ENCODE measurements at places on chromosomes 3 and 15.
A peak's percentile ranks its signal among the peaks of the same experiment; 100 is the strongest.

GRCh38 chr3:2156244-2156847 is 57.7 kb downstream of the CNTN4 start:
- DNase-seq, result no peak

- no peak for DNase-seq
Observed at GRCh38 chr15:88113613-88114308, 142.8 kb downstream of the NTRK3 start.

DNA sequence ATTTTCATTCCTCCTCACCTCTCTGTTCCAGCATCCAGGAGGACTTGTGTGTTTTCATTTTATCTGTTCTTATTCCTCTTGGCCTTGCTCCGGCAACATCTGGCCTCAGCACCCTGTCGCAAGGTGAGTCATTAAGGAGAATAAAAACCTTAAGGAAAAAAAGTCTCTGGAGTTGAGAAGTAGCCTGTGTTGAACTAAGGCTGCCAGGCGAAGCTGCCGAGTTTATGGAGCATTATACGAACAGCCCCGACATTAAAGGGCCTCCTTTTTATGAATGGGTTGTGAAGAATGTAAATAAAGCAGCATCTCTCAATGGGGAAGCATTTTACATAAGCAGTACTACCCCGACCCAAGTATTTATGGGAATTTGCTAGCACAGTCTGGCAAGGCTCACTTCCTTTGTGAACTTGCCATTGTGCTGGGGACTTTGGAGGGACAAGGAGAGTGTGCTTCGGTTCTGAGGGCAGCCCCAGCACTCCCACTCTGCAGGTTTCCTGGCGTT is 4.7 kb downstream of the BAHD1 start:
- peak; percentile 53 for DNase-seq

GRCh38 chr3:39960515-39961191 is 151.2 kb downstream of the MYRIP start:
- no peak for DNase-seq

- peak; percentile 38 for DNase-seq
Observed at GRCh38 chr3:17302774-17303173, 418.0 kb downstream of the PLCL2 start.

- DNase-seq, result peak; percentile 84
Observed at GRCh38 chr15:98981851-98982722, 25.5 kb downstream of the PGPEP1L start.

DNA sequence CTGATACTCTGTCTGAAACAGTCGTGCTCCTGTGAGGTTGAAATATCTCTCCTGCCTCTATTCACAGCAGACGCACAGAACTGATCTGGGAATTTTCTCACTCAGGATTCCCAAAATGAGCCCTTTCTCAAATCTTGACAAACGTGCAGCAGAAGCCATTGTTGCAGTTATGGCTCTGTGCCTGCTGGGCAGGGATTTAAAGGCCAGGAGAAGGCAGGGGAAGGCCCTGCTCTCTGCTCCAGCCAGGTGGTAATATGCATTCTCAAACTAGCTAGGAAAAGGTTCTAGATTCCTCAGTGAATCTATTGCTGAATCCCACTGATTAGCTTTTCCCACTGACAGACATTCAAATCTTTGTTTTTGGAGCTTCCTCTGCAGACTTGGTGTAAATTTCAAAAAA is 2.2 kb downstream of the MINAR1 start:
- no peak for DNase-seq

DNA sequence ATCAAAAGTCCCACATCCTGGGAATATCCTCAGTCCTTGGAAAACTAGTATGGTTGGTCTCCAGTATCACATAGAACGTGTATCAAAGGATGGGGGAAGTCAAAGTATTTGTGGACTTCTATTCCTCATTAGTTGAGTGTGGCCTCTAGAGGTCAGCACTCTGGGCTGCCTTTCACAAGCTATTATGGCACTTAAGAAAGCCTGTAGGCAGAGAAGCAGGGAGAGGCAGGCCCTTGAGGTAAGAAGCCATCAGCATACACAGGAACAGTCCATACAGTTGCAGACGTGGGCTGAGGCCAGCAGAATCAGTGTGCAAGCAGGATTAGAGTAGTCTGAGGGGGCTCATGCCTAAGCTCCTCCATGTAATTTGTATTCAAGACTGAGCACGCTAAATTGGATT is 341.7 kb downstream of the CLSTN2 start:
- peak; percentile 17 for DNase-seq

GRCh38 chr3:13546667-13547171 is 2.2 kb upstream of the FBLN2 start:
- peak; percentile 61 for DNase-seq

DNA sequence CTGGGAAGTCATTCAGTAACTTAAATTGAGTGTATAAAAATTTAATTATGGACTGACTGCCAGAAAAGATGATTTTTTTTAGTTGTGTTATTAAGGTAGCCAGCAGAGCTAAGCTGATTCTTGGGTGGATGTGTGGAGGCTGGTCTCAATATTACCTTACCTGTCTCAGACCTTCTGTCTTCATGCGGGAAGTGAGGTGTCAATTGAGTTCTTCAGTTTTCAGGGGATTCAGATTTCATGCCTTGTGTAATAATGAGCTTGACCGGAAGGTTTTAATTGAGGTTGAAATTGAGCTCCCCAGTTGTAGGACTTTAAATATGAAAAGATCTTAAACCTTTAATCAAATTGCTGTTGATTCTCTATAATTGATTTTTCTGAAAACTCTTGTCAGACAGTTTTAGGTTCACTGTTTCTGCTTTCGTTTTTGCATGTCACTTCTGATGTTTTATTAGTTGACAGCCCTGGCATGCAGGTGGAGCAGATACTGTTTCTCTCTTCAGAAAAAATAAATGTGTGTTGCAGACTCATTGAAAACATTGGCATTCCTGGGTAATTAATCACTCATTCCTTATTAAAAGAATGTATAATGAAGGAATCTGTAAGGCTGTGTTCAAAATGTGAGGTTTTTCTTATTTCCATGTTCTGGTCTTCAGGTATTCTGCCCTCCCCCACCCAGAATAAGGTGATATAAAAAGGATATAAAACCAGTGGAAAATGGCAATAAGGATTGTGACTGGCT is 54.5 kb downstream of the PSMD6 start:
- peak; percentile 40 for DNase-seq

- peak; percentile 34 for DNase-seq
Observed at GRCh38 chr3:11095932-11096265, 58.4 kb upstream of the HRH1 start.

GRCh38 chr3:122233101-122233952 is 49.9 kb downstream of the CASR start:
- no peak for DNase-seq

- peak; percentile 45 for DNase-seq
Observed at GRCh38 chr3:172332256-172333041, 115.8 kb downstream of the GHSR start.

DNA sequence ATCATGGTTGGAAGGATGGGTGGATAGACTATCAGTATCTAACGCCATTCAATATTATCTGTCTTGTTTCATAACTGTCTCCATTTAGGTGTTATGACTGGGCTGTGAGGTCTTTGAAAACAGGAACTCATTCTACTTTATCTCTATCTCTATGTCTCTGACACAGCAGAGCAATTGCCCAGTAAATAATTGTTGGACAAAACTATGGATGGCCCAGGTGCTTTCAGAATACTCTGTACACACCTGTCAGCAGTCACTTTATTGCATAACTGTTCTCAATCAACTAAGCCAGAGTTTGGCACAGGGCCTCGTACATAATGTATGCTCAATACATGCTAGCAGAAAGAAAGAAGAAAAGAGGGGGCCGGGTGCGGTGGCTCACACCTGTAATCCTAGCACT is 210.3 kb downstream of the OPA1 start:
- DNase-seq, result no peak

DNA sequence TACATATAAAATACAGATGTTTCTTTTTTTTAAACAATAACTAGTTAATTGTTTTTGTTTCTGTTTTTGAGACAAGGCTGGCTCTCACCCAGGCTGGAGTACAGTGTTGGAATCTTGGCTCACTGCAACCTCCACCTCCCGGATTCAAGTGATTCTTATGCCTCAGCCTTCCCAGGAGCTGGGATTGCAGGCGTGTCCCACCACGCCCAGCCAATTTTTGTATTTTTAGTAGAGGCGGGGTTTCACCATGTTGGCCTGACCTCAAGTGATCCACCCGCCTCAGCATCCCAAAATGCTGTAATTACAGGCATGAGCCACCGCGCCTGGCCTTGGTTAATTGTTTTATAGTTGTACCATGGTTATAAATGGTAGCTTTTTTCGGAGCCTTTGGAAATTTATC is 72.3 kb downstream of the PIAS1 start:
- no peak for DNase-seq

DNA sequence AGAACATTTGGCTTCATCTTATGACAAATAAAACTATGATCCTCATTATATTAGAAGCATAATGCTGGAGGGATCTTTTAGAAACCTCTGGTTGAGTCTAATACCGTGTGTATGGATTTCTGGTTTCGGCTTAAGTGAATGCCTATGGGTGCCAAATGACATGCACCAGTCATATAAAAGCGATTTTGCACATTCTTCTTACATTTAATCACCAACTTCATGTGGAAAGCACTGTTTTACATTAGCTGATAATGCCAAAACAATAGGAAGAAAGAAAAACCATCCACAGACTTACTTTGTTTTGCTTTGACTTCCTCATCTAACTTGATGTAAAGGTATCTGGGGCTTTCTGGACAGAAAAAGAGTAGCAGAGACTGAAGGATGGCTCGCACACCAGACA is 20.9 kb downstream of the SLC2A2 start:
- peak; percentile 47 for DNase-seq

DNA sequence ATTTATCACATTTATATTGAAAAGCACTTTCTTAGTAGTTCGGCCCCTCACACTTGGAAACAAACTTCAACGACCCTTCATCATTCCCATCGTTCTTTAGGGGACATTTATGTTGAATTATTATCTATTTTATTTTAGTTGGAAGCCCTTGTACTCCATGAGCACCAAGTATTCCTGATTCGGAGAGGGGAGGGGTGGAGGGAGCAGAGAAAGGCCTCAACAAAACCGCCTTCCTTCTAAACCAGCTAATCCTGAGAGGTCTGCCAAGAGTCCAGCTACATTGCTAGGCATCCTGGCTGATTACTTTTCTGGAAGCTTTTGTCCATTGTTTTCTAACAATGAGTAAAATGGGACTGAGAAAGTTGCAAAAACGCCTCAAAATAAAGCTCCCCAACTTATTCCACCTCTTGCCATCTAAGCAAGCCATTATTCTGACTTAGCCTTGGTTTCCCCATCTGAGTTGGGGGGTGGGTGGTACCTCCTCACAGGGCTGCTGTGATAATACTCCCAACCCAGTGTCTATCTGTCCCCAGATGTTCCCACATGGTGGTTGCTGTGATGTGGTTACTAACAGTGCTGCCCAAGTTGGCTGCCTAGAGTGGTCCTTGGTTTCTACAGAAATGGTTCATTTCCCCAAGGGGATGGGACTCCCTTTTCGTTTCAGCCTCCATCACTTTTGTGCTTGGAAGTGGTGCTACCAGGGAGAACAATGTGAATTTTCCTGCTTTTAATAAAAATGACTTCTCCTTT is 1.2 kb upstream of the TMEM158 start:
- no peak for DNase-seq

GRCh38 chr3:59234884-59235633 is 185.2 kb upstream of the CFAP20DC start:
- no peak for DNase-seq

DNA sequence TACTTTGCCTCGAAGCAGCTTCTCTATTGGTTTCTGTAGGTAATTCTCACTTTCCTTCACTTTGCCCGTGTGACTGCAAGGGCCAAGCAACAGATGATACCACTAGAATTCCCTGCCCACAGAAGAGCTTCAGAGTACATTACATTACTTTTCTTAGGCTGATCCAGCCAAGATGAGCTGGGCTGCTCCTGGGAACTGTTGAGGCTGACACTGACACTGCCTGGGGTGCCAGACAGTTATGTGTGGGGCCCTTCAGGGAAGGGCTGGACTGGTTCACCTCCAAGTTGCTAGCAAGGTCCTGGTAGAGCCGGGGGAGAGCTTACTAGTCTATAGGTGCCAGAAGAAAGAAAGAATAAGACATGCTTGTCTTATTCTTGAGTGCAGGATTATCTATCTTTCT is 19.0 kb downstream of the GORASP1 start:
- peak; percentile 8 for DNase-seq

DNA sequence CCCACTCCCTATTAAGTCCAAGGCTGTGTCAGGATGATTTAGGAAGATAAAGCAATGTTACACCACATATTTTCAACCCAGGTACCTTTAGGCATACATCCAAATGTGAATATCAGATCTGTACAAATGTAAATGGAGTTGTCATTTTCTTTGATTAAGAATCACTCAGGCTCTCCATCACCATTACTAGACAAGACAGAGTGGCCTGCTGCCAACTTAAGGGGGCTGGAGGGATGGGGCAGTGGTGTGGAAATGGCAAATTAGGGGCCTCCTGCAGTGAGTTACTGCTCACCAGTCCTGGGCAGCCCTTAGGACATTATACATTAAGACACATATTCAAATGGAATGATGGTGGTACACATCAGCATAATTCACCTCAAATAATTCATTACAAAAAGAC is 211.0 kb downstream of the TNIK start:
- no peak for DNase-seq

Measured in iris pigment epithelial cell (primary cell).